ENCODE measurements at places on chromosomes 2 and 18.

DNA sequence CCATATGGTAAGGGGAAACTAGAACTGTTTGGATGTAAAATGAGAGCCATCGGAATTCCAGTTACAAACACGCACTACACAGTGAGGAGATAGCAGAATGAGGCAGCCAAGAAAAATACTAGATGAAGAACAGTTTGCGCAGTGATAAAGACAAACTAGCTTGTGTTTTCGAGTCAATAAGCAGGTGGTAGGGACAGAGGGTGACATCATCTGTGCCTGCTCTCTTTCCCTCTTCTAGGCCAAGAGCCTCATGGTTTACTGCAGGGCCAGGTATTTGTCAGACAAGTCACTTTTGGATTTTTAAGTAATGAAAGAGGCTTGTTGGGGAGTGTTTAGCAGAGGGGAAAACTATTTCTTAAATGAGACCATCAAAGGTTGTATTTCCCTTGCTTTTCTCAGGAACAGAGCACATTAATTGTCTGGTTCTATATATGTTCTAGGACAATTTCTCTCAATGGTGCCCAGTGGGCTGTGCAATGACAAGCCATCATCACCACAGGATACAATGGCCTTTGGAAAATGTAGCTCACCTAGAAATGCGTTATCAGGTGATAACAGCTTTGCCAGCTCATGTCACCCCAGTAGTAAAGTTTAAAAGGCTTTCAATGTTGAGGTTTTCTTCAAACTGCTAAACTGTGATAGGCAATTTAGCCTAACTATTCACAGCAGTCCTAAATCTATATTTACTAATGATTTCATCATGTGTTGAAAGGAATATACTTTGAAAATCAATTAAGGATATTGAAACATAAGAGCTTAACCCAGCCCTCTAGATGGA, 1210.3 kb upstream of the ZEB2 start:
- DNase-seq: peak; percentile 85

DNA sequence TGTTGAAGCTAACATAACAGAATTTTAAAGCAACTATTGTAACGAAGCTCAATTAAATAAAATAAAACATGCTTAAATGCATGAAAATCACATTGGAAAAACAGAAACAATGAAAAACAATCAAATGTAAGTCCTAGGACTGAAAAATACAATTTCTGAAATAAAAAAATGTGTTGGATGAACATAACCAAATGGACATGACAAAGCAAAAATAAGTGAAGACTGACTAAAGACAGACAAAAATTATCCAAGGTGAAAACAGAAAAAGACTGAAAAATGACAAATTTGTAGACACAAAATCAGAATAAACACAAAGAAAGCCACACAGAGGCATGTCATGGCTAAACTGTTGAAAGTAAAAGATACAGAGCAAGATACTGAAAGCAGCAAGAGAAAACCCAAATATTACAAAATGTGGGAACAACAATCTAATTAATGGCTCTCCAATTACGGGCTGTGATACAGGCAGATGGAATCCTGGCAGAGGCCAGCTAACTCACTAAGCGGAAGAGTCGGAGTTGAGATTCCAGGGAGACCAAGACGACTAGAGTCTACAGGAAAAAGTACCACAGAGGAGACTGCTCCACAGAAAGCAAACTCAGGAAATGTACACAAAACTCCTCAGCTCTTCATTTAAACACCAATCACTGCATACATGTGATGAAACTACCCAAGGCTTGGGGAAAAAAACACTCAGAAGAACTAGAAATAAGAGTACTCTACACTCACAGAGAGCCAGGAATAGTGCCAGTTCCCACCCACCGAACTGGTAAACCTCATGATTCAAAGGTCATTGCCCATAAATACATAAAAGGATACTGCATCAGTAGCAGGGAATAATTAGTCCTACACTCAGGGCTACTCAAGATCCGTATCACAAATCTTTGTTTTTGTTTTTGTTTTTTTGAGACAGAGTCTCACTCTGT, 83.6 kb downstream of the ATAD2B start:
- DNase-seq: no peak

DNA sequence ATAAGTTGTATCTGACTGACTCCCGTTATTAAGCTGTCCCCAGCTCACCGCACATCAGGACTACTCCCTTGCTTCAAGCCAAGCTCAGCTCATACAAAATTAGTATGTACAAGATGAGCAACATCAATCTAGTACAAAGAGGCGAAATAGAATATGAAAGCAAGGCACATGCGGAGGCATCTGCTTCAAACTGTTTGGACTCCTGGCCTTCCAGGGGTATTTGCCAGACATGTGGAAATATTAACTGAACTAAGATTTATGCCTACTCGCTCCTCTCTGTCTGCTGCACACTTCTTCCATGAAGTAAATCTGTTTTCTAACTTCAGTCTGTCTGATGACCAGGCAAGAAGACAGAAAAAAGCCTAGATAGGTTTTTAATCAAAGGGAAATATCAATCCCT, 499.8 kb downstream of the PID1 start:
- DNase-seq: no peak

- no peak for DNase-seq
Measured at GRCh38 chr2:136051001-136051724, 65.7 kb upstream of the DARS1 start.

GRCh38 chr2:45458909-45459563, 152.0 kb downstream of the SRBD1 start:
- no peak for DNase-seq

DNA sequence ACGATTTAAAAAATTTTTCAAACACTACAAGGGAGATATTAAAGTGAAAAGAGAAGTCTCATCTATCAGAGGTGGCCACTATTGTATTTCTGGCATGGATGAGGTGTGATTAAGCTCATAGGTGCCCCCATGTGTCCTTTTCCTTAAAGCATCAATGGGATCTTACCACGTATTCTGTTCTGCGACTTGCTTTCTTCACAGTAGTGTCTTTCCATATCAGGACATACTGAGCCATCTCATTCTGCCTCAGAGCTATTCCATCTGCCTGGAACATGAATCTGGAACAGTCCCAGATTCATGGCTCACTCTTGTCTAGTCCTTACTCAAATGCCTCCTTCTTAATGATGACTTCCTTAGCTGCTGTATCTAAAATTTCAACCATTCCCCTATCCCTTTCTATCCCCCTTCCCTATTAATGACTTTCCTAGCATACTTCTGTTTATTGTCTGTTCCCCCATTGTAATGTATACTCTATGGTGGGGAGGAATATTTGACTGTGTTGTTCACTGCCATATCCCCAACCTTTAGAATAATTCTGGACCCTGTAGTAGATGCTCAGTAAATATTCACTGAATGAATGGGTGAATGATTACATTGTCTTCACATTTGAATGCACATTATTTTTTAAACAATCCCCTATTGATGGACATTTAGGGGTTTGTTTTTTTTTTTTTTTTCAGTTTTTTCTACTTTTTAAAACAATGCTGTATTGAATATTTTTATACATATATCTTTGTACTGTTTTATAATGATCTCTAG, 11.1 kb downstream of the STAMBP start:
- no peak for DNase-seq

DNA sequence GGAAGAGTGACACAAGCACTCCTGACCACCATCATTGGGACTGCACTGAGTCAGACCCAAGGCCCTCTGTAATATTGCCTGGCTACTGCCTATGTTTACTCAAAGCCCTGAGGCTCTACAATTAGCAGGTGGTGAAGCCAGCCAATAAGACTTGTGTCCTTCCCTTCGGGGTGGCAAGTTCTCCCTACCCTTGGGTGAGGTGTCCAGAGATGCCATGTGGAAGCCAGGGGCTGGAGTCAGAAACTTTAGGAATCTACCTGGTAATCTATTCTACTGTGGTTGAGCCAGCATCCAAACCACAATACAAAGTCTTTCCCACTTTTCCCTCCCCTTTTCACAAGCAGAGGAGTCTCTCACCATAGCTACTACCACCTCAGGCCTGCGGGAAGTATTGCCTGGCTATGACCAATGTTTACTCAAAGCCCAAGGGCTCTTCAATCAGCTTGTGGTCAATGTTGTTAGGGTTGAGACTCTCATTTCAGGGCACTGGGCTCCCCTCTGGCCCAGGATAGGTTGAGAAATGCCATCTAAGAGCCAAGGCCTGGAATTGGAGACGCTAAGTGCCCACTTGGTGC, 17.6 kb downstream of the DHRS9 start:
- no peak for DNase-seq

DNA sequence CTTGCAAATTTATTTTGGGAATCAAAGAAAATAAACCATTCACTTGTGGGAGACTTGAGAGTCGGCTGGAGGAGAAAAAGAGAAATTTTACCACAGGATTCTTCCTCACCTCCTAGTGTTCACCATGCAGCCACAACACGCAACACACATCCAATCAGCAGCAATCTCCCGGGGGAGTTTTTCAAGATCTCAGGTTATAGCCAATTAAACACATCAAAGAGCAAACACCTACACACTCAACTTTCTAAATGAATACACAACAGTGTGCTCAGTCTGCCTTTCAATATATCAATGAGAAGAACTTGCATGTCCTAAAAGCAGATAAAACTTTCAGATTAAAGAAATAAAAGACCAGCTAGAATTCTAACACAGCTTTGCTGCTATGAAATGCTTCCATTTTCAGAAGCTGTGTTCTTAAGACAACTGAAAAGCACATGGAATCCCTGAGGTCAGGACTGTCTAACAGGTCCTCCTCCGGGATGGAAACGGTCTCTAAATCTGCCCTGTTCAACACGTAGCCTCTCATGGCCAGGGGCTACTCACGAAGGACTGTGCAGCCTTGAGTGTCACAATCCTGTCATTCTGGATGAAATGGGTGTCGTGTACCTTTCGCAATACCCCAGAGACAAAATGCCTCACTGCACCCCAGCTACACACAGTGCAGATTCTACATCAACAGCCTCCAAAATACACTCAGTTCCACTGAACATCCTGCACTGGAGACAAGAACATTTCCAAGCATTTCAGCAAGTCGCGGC, 84.2 kb downstream of the ZNF516 start:
- no peak for DNase-seq

GRCh38 chr2:130380096-130380934, 24.5 kb downstream of the PTPN18 start:
- no peak for DNase-seq

- no peak for DNase-seq
Measured at GRCh38 chr18:22680944-22681343, 252.2 kb upstream of the RBBP8 start.

- DNase-seq: no peak
Measured at GRCh38 chr2:95068256-95068655, 42.7 kb downstream of the MAL start.

DNA sequence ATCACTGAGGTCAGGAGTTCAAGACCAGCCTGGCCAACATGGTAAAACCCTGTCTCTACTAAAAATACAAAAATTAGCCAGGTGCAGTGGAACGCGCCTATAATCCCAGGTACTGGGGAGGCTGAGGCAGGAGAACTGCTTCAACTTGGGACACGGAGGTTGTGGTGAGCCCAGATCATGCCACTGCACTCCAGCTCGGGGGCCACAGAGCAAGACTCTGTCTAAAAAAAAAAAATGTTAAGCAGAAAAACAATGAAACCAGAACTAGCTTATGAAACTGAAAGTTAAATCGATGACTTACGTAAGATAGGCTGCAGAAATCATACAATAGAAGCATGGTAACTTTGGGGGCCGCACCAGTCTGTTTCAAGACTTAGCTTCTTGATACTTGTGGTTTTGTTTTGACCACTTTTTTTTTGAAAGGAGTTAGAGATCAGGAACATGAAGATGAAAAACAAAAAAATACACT, 6.2 kb upstream of the GPR155 start:
- DNase-seq: no peak

GRCh38 chr2:225002656-225003045, 39.6 kb downstream of the DOCK10 start:
- peak; percentile 4 for DNase-seq

DNA sequence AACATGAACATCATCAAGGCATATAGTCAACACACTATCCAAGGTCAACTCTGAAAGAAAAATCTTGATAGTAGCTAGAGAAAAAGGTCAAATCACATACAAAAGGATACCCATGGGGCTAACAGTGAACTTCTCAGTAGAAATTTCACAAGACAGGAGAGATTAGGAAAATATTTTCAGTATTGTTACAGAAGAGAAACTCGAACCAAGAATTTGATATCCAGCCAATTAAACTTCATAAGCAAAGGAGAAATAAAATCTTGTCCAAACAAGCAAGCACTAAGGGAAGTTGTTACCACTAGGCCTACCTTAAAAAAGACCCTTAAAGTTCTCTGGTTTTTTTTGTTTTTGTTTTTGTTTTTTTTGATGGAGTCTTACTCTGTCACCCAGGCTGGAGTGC, 242.5 kb downstream of the EXOC6B start:
- DNase-seq: no peak

DNA sequence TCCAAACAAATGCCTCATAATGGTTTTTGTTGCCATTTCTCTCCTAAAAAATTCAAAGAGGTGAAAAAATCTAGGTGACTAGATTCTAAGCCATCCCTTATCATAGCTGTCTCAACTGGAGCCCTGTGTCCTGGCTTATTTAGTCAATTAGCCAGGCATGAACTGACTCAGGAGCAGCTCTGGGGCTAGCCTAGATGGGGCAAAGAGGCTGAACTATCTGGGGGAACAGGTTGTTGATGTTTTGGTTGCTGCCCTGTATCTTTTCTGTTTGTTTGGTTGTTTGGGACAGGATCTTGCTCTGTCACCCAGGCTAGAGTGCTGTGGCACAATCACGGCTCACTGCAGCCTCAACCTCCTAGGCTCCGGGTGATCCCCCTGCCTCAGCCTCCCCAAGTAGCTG, 14.7 kb downstream of the GEMIN6 start:
- no peak for DNase-seq

GRCh38 chr2:204888222-204888621, 342.9 kb downstream of the PARD3B start:
- no peak for DNase-seq

DNA sequence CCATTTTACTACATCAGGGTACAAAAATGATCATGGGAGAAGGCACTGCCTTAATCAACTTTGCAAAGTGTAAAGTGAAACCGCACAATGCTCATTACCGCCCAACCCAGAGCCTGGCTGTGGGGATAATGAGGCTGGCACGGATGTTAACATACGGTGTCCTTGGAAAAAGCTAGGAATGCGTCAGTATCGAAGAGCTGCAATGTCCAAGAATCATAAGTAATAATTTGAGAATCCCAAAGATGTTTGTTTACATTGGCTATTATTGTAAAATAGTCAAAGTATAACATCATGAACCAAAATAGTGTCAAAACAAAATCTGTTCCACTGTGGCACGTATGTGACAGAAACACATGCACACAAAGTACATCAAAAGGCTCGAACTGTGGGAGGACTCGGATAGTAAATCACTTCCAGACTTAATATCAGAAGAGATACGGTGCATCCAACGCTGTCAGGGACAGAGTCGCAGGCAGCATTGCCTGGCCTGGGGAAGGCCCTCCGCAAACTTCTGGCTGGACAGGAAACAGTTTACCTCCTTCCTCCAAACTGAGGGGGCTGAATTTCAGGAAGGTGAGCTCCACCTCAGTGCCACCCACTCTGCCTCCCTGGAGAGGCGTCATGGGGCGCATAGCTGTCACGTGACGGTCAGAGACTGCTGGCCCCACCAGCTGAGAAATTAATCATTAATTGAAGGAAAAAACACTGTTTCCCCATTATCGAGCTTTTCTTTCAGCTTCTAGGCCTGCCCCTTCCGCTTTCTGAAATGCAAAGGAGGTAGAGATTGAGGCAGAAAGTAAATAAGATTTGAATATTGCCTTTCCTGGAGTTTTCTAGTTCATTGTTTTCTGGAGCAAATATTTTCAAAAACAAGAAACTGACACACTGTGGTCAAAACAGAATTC, 1.8 kb upstream of the ID2 start:
- DNase-seq: peak; percentile 56

- DNase-seq: no peak
Measured at GRCh38 chr18:408367-408766, 92.1 kb downstream of the COLEC12 start.

GRCh38 chr2:67466734-67467133, 69.6 kb downstream of the ETAA1 start:
- no peak for DNase-seq
